Kidney (tissue), 22 donors: ENCODE measurements at places on chromosomes 3 and 15. TPM values are rescaled to one million over a fixed set of nuclear protein-coding genes. Genes with fewer than 3 reads are reported as not detected.

GRCh38 chr15:27412415-27412814, 441.4 kb downstream of the GABRG3 start:
- DNase-seq, result no peak

- no peak for DNase-seq
Measured at GRCh38 chr3:47910777-47911440, 105.3 kb downstream of the MAP4 start.

The MINAR1 gene
- 0.47 TPM for total RNA-seq

GRCh38 chr3:113063126-113063894, 72.5 kb downstream of the GTPBP8 start:
- no peak for DNase-seq

- no peak for DNase-seq
Measured at GRCh38 chr3:115961380-115961779, 338.1 kb downstream of the GAP43 start.

The GOLGA6L4 gene
- total RNA-seq, result 5.6 TPM

DNA sequence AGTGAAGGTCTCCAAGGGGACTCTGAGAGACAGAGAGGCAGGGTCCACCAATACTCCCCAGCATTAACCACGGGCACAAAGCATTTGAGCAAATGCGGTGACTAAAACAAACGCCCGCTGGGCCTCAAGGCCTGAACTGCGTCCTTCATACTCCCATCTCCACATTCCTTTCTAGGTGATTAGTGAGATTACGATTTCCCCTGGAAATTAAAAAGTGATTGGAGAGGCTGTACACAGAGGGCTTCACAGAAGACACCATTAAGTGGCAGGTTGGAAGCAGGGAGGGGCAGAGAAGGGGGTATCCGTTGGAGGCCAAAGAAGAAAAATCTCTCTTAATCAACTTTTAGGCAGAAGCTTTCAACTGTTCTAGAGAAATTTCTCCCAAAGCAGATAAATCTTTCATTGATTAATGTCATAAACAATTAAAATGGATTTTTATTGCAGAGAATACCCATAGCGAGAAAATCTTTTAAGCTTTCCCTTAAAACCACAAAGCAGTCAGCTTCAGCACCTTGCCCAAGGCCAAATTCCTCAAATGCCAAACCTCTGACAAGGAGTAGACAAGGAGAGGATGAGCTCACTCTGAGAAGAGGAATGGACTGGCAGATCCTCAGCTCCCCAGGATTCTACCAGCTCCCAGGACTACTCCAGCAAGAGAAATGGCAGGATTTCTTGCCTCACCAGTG, 38.2 kb downstream of the MB21D2 start:
- no peak for DNase-seq

DNA sequence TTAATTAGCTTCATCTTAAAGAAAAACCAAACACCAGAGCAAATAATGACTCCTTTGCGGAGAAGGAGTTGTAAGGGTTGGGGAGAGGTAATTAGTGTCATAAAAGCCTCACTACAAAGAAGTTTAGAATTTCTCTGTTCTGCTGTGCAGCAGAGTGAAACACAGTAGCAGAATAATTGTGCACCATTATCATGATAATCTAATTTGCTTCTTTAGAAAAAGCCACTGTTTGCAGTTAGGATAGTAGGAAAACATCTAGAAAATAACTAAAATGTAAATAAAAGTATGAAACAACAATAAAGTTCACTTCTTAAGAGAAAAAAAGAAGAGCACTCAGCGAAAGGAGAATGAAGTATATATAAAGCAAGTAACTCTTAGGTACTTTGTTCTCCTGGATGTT, 5.5 kb downstream of the SHOX2 start:
- no peak for DNase-seq

GRCh38 chr15:70588613-70589012, 174.7 kb downstream of the UACA start:
- DNase-seq, result no peak

GRCh38 chr15:95912280-95912625, 418.2 kb upstream of the NR2F2 start:
- no peak for DNase-seq

DNA sequence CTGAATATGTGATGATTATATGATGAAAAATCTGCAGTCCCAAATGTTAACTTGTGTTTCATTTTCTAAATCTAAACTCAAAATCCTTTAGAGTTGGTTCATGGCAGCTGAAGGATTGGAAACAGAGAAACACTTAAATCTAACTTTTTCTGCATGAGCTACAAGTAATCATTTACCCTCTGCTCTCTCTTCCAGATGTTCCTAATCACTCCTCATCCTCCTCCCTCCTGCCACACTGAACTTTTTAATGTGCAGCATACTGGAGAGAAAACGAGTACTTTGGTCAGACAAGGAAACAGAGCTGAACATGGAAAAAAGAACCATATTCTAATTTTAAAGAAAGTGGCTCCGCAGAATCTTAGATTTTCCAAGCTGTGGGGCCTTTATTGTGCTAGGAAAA, 321.2 kb upstream of the COL8A1 start:
- DNase-seq, result no peak

GRCh38 chr3:16460273-16460672, 53.2 kb downstream of the RFTN1 start:
- DNase-seq, result no peak

The PPP1R14D gene
- total RNA-seq, result not detected

DNA sequence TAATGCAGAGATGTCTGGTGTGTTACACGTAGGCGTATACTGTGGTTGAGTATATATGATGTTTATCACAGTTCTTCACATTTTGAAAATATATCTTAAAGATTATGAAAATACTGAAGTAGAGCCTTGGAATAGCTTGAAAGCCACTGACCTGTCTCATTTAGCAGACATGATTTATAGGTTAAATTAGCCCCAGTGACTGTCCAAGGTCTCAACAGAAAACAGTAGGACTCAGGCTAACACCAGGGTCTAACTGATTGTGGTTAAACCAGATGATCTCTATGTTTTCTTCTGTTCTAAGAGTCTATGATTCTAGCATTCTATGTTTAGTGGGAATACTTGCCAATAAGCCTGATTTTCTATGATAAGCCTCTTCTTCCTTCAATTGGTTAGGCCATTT, 166.4 kb upstream of the NR2E3 start:
- DNase-seq, result no peak

- no peak for DNase-seq
Measured at GRCh38 chr15:100284191-100284590, 57.6 kb downstream of the ADAMTS17 start.

DNA sequence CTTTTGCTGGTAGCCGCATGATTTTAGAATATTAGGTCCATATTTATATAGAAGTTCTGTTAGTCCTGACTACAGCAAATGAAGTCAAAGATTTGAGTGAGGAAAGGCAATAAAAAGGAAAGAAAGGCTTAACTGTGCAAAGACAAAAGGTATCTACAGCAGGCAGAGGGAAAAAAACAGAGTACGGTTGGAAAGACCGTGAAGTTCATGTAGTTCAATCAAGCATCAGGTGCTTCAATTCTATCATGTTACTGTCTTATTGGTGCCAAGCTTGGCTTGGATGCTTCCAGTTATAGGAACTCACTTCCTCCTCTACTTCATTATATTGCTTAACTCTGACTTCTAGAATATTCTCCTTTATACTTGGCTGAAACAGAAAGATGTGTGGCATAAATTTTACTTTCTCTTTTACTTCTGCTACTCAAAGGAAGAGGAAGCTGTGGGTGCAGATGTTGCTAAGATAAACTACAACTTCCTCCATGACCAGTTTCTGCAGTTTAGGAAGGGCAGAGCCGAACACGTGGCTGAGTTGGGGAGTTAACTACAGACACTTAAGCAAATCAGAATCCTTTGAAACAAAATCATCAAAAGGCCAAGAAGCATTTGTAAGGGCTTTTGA, 72.6 kb upstream of the ZBED2 start:
- no peak for DNase-seq

The MESP1 gene
- 2.1 TPM for total RNA-seq

The FGD5 gene
- total RNA-seq, result 40.1 TPM

GRCh38 chr3:107870096-107870495, 220.7 kb downstream of the CD47 start:
- no peak for DNase-seq

DNA sequence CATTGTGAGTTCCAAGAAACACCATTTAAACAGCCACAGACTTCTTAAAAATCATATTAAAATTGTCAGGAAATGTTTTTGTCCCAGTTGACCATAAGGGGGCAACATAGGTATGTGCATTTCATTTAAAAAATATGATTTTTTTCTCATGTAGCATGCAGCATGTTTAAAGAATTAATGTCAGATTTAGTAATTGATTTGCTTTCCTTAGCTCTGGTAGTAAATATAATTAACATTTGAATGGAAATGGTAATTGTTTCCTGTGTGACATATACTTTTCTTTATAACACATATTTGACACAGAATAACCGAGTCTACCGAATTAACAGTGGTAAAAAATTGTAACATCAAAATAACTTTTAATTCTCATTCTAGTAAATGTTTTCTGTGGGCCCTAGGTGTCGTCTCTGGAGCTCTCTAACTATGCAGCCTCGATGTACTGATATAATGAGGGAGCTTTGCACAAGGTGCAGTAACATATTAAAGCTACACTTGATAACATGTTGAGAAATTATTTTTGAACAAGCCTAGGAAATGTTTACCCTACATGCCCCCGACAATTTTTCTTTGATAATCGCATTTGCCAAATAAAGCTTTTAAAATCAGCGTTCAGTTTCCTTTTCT, 34.9 kb downstream of the NXPE3 start:
- DNase-seq, result no peak

GRCh38 chr3:12518261-12519028, 26.9 kb downstream of the MKRN2OS start:
- DNase-seq, result peak; percentile 55

DNA sequence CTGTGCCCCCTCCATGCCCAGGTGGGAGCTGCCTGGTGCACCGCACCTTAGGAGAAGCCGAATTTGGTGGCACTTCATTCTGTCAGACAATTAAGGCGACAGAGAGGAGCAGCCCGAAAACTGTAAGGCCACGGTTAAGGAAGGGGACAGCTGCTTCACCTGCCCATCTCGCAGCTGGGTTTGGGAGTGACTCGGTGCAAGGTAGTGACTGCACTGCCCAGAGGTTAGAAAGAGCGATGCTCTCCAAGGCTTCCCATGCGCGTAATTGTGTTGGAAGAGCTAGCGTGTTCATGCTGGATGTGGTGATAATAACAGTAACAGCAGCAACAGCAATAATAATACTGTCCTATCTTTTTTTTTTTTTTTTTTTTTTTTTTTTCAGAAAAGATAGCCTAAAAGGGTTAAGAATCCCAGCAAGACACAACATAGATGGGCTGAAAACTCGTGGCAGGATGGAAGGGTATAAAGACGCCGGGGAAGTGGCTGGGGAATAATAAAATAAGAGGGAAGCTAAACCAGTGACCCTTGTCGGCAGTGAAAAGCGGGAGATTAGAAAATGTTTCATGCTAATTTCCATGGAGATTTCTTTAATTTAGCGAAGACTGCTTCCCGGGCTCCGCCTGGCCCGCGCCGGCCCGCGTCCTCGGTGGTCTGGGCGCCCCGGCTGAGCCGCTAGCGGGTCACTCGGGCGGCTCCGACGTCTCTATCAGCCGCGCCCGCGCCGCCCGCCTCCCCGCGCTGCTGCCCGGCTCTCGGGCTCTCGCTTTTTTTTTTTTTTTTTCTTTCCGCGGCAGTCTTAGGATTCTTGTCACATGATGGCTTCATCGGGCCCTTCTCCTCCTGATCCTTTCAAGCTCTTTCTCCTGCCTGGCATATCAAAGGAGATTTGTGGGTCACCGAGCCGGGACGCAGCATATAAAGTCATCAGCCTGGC, 617.1 kb downstream of the NR2F2 start:
- DNase-seq, result peak; percentile 52

DNA sequence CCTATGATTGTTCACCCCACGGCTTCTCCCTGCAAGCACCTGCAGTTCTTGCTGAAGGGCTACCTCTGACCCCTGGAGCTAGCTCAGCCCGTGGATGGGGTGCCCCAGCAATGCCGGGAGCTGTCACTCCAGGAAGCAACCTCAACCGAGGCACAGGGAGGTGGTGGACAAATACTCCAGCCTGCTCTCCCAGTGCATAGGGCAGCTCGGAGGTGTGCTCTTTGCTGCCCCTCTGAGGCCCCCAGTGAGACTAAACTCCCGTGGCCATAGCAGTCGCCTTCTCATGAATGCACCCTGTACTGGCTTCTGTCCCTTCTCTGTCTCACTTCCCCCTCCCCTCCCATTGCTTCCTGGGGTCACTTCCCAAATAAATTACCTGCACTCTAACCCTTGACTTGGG, 48.5 kb downstream of the LINGO1 start:
- DNase-seq, result no peak

DNA sequence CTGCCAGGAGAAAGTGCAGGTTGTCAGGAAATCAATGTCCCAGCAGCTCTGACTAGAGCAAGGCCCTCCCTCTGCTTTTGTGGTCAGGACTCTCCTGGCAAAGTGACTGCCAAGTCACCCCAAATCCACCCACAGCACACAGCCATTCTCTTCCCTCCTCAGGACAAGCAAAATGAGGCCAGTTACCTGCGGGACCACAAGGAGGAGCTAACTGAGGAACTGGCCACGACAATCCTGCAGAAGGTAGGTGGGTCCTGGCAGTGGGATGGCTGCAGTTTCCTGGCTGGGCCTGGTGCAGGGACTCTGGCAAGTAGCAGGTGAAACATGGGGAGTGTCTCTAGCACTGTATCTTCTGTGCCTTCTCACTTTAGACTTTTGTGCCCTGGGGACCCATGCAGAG, 142.5 kb upstream of the EIF1B start:
- DNase-seq, result no peak

The THSD4 gene
- total RNA-seq, result 36.3 TPM

GRCh38 chr15:48981941-48982340, 18.2 kb upstream of the SHC4 start:
- no peak for DNase-seq

DNA sequence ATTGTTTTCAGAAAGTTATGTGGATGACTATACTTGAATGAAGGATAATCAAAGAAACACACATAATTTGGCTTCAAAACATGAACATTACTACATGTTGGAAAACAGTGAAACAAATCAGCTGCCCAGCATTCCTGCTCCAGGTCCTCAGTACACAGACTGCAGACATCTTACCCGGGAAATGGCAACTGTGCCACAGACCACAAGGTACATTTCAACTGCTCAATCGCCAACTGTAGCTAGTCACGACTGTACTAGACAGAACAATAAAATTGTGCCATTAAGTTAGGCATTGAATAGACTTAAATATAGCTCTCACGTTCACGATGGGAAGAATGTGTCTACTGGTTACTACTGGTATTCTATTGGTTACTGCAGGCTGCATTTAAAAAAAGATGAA, 5.0 kb downstream of the NAA50 start:
- DNase-seq, result no peak
